NCI-H446 treated with DMSO at 0.1 percent for 48 hours (cell line): ENCODE measurements at places on chromosomes 4 and X.

- DNase-seq = no peak
Observed at GRCh38 chr4:336893-337142, 796 bp upstream of the ZNF141 start.

GRCh38 chr4:126790633-126791032 lies 842.1 kb upstream of the INTU start:
- DNase-seq = no peak

- no peak for DNase-seq
Observed at GRCh38 chrX:20459410-20460350, 193.0 kb upstream of the RPS6KA3 start.

DNA sequence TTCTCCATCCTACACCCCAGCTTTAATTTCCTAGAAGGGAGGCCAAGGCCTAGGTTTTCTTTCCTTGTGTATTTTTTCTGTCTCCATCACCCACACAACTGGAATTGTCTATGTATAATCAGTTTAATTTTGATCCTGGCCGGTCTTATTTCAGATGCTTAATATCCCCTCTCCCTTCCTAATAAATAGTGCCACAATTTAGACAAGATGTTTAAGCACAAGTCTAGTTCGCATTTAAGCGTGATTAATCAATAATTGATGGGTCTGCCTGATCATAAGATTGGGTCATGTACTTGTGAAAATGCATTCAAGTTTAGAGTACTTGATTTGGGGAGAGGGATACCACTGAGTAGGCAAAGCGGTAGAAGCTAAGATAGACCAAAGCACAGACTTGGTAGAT lies 2.4 kb downstream of the BMP2K start:
- no peak for DNase-seq

- DNase-seq = no peak
Observed at GRCh38 chr4:123661080-123661737, 264.6 kb downstream of the SPRY1 start.

- DNase-seq = no peak
Observed at GRCh38 chr4:114019276-114019968, 40.0 kb upstream of the ARSJ start.

GRCh38 chr4:156560701-156561100 lies 410.9 kb downstream of the PDGFC start:
- DNase-seq = no peak

DNA sequence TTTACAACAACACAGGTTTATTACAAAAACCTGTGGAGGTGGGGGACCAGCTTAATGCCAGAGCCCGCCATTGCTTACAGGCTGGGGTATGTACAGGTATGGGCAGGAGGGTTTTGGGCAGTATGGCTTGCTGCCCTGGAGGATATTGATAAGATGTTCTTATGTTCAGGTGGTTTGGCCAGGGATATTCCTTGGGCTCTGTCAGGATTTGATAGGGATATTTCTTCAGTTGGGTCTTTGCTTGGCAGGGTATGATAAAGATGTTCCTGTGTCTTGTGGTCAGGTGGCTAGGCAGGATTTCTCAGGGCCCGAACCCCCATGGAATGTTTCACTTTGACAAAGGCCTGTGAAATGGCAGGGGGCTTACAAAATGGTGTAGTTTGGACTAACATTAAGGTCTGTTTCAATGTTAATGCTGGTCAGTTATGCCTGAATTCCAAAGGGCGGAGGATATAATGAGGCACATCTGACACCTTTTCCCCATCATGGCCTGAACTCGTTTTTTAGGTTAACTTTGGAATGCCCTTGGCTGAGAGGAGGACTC lies 3.1 kb downstream of the MGST2 start:
- DNase-seq = no peak

DNA sequence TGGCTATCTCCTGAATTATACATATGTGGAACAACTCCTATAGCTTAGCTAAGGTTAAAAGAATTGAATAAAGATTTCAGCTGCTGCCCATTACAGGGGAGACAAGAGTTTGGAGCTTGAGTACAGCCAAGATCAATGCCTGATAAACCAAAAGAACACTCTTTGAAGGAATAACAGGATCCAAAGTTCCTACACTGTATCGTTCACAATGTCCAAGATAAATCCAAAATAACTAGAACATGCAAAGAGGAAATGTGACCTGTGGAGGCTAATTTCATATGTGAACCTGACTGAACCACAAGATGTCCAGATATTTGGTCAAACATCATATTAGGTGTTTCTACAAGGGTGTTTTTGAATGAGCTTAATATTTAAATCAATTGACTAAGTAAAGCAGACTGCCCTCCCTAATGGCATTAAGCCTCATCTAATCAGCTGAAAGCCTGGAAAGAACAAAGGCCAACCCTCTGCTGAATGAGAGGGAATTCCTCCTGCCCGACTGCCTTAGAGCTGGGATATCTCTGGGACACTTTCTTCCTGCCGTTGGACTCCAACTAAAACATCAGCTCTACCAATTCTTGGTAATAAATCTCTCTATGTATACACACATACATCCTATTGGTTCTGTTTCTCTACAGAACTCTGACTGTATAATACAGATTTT lies 19.2 kb downstream of the RFC1 start:
- no peak for DNase-seq

- DNase-seq = no peak
Observed at GRCh38 chrX:78168065-78168464, 28.6 kb upstream of the TAF9B start.

GRCh38 chr4:2186133-2186864 lies 55.6 kb downstream of the HAUS3 start:
- DNase-seq = no peak

DNA sequence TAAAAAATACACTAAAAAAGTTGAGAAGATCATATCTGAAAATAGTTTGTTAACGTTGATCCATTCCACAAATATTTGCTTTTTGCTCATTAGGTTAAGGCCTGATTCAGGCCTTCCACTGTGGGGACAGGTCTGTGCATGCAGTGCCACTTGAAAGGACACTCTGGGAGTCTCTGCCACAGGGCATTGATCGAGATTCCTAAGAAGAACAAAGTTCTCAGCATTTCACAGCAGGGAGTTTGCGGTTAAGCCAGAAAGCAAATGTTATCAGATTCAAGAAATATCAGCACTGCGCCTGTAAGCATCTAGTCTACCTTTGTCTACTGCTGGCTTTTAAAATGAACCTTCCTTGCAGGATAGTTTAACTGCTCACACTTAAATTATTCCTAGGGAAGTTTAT lies 62.2 kb upstream of the TNIP3 start:
- no peak for DNase-seq
